ENCODE measurements at places on chromosomes 1 and 21.

GRCh38 chr1:43253876-43254275, 15.9 kb upstream of the TMEM125 start:
- DNase-seq, result no peak

- no peak for DNase-seq
Observed at GRCh38 chr1:117826540-117827078, 102.8 kb downstream of the GDAP2 start.

DNA sequence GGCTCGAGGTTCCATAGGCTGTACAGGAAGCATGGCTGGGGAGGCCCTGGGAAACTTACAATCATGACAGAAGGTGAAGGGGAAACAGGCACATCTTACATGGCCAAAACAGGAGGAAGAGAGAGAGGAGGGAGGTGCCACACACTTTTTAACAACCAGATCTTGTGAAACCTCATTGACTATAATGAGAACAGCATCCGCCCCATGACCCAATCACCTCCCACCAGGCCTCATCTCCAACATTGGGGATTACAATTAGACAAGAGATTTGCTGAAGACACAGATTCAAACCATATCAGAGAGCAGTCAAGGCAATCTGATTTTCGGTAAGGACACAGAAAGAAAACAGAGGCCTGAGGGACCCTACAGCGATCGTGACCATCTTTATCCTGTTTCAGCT, 41.7 kb downstream of the TNFRSF9 start:
- DNase-seq, result no peak

DNA sequence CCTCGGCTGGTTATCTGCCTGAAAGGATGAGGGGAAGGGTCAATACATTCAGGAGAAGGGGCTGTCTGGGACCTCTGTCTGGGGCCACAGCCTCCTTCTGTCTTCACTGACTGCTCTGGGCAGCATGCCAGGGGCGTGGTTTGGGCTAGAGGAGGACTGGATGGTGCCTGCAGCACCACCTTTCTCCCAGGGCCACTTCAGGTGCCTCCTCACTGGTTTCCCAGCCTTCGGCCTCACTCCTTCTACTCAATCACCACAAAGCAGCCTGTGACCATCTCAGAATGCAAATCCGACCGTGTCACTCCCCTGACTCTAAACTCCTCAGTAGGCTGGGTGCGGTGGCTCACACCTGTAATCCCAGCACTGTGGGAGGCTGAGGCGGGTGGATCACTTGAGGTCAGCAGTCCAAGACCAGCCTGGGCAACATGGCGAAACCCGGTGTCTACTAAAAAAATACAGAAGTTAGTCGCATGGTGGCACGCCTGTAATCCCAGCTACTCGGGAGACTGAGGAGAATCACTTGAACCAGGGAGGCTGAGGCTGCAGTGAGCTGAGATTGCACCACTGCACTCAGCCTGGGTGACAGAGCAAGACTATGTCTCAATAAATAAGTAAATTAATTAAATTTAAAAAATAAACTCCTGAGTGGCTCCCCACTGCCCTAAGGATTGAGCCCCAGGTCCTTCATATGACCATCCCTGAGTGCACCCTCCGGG, 50.1 kb upstream of the ECE1 start:
- peak; percentile 54 for DNase-seq

DNA sequence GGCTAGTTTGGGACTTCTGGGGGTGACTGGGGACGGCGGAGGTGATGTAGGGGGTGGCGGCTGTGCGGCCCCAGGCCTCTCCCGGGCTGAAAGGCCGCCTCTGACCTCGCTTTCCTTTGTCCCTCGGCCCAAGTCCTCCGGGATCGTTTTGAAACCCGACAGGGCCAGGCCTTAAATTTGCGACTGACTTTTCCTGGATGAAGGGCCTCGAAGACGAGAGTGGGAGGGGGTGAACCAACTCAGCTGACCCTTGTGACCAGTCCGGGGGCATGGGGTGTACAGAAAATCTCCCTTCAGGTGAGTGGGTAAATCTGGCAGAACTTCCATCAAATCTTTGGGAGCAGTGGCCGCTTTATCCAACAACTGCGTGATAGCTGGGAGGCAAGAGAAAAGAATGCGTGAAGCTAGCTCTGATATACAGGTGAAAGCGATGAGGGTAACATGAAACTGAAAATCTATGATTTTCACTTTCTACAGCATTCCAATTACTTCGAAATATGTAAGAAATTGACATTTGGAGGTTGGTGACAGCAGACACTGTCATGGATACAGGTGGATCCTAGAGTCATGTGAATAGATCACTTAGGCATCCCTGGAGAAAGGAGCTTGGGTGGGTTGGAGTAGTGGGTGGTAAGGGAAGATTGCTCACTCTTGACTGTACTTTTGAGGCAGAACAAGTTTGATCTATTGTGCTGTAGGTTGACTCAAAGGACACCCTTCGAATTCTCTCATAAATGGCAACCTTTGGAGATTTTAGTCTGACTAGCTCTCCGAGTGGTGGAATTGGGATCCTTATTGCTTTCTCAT, 885 bp downstream of the AHCYL1 start:
- DNase-seq, result no peak

DNA sequence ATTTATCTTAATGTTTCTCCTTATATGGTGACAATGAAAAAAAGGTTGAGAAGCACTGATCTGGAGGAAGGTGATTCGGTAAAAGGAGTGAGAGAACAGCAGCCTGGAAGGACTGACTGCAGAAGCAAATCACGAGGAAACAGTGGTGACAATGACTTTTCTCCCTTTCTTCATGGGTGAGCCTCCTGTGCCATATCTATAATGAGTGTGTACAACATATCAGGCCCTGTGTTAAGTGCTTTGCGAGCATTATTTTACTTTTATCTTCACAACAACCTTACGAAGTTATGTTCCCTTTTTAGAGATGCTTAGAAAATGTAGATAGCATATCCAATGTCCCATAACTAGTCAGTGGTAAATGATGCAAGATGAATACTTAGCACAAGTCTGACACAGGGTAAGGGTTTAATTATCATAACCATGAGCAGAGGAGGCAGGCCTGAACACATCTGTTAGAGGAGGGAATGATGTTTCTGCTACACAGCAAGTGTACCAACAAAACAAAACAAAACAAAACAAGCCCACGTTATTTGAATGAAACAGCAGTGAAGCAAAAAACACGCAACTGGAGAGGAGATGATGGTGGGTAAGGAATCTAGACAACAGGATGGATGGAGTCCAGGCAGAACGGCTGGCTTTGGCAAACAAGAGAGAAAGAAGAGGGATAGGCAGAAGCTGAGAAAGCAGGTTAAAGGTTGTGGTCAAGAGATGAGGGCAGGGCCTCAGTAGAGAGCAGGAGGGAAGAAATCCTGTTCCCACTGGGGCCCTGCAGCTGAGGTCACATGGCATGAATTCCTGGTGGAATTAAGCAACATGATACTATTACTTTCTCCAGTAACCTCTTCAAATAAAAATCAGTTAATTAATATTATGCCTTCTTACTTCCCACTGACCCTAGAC, 29.6 kb downstream of the GNG12 start:
- no peak for DNase-seq

GRCh38 chr1:112636056-112636455, 16.4 kb downstream of the CAPZA1 start:
- no peak for DNase-seq

GRCh38 chr1:61397935-61398334, 315.6 kb downstream of the NFIA start:
- no peak for DNase-seq

GRCh38 chr1:73343947-73344346, 854.0 kb downstream of the LRRIQ3 start:
- no peak for DNase-seq

Data from inflammatory macrophage (primary cell).